ENCODE measurements at places on chromosomes 16 and 17.

DNA sequence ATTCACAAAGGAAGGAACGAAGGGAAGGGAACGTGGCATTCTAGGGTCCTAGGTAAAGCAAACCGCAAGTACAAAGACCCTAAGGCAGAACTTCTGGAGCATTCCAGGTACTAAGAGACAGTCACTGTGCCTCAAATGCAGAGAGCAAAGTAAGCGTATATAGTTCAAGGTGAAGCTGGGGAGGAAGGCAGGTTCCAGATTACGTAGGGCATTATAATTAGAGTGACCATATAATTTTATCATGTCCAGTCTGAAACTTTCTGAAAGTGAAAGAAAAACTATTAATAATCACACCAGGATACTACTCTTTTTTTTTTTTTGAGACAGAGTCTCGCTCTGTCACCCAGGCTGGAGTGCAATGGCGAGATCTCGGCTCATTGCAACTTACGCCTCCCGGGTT lies 25.7 kb downstream of the METTL16 start:
- no peak for DNase-seq

DNA sequence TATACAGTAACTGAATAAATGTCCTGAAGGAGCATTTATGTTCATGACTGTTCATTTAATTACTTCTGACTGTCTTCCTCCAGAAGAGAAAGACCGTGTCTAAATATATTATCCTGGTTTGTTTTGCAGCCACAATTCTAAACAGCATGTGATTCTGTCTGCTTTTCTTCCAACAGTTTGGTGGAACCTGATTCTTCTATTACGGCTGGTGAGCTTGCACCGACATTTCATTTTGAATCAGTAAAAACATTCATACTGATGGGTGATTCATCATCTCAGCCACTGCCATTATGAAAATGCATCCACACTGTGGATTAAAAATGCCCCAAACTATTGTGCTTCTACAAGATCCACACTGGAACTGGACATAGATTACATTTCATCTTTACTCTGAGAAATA lies 16.9 kb downstream of the KNOP1 start:
- no peak for DNase-seq

- peak; percentile 98 for DNase-seq
These were observed 4.0 kb upstream of the ABCC3 start for GRCh38 chr17:50630524-50631194.

DNA sequence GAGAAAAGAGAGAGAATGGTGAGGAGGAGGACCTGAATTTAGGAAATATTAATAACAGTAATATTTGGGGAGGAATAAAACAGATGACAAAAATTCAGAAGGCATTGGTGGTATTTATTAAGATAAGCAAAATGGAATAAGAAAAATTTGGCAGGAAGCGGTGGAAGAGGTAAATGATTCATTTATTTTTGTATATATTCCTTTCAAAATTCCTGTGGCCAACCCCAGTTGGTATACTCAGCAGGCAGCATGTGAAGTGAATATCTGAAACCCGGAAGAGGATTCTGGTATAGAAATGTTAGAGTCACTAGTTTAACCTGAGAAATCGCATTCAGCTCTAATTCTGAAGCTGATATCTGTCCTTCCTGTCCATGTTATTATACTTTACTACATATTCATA lies 792.0 kb downstream of the KCNJ2 start:
- DNase-seq, result no peak

DNA sequence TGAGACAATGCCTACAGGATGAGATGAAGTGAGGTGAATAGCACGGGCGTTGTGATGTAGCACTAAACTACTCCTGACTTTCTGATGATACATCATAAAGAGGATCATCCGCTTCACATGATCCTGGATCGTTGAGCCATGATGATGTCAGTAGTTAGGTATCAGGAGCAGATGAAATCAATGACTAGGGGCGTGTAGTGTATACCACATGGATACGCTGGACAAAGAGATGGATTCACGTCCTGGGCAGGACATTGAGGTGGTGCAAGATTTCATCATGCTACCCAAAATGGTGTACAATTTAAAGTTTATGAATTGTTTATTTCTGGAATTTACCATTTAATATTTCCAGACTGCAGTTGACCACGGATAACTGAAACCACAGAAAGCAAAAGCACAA lies 156.6 kb downstream of the ANKFN1 start:
- no peak for DNase-seq

DNA sequence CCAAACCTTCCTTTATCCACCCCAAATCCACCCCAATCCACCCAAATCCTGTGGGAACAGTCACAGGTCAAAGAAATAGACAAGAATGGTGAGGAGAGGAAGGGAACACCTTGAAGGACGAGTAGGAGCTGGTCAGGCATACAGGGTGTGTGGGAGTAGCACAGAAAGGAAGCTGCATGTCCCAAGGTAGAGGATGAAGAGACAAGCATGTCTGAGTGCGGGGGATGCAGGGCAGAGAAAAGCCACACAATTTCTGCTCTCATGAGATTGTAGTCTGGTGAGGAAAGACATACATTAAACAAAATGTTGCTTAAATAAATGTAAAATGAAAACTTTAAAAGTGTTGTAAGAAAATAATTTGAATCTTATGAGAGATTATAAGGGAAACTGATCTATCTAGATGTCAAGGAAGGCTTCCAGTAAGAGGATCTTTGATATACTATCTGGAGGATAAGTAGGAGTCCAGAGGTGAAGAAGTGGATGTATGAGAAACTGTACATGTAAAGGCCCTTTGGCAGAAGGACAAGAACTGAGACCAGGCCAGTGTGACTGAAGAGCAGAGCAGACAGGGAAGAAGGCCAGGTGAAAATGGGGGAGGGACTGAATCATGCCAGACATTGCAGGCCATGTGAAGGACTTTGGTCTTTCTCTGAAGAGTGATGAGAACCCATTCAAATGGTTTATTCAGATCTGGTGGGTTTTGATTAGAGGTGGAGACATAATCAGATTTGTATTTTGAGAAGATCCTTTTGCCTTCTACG lies 18.6 kb downstream of the TMEM98 start:
- no peak for DNase-seq

GRCh38 chr16:56872863-56873391 lies 7.9 kb downstream of the SLC12A3 start:
- no peak for DNase-seq

GRCh38 chr17:44223541-44224071 lies 4.1 kb upstream of the UBTF start:
- no peak for DNase-seq

GRCh38 chr17:17151962-17152361 lies 54.2 kb downstream of the PLD6 start:
- peak; percentile 74 for DNase-seq

DNA sequence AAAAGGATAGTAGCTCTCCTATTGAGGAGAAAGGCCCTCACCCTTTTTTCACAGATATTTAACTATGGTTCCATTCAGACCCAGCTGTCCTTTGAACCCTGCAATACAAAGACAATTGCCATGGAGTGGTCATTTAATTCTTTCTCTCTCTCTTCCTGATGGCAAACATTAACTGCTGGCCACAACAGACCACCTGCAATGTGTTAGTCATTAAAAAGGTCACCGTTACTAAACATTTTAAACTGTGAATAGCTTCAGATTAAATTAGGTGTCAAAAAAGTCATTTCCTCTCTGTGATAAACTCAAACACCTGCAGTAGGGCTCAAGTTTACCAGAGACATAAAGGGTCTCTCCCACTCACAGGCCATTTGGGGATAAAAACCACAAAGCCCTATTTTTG lies 697.2 kb downstream of the TOX3 start:
- DNase-seq, result no peak

Measured in 8988T (cell line).